ENCODE measurements at places on chromosomes 4 and X.

- DNase-seq: no peak
These were observed 51.9 kb downstream of the NAA11 start for GRCh38 chr4:79273915-79274314.

DNA sequence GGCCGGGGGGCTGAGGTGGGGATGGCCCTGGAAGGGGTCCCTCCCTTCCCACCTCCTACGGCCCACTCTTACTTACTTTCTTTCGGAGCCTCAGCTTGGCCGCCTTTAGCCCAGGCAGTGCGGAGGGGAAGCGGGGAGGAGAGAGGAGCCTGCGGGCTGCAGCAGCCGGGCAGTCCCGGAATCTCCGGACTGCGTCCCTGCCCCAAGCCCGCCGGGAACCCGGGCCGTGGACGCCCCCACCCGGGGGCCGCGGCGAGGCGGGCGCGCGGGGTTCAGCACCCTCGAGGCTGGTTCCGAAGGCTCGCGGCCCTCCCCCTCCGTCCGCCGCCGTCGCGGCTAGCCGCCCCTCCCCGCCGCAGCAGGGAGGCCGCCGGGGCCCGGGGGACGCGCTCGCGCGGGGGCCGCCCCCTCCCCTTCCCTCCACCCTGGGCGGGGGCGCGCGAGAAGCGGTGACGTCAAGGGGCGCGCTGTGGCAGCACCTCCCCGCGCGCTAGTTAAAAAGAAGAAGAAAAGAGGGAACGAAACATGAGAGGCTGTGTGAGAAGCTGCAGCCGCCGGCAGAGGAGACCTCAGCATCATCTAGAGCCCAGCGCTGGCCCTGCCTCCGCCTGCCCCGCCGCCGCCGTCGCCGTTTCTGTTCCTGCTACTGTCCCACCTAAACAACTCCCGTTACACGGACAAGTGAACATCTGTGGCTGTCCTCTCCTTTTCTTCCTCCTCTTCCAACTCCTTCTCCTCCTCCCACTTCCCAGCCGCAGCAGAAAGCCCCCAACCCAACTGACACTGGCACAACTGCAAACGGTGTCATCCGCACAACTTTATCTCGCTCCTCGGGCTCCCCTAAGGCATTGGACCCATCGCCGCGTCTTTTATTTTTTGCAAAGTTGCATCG is at the start of gene HHIP:
Gene HHIP, plus strand, starts transcription at position 526 of the 892 bp plus-strand sequence. CDS start 520 bp downstream, outside the sequence.
- DNase-seq: no peak

GRCh38 chr4:1203026-1203616 is 30.7 kb upstream of the SPON2 start:
- no peak for DNase-seq

DNA sequence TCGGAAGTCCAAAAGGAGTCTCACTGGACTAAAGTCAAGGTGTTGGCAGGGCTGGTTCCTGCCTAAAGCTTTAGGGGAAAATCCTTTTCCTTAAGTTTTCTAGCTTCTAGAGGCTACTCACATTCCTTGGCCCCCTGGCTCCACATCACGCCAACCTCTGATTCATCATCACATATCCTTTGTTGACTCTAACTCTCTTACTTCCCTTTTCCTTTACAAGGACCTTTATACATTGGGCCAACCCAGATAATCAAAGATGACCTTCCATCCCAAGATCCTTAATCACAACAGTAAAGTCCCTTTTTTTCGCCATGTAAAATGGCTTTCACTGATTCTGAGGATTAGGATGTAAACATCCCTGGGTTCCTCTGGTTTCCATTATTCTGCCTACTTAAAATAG is 146.4 kb upstream of the DCAF8L1 start:
- no peak for DNase-seq

DNA sequence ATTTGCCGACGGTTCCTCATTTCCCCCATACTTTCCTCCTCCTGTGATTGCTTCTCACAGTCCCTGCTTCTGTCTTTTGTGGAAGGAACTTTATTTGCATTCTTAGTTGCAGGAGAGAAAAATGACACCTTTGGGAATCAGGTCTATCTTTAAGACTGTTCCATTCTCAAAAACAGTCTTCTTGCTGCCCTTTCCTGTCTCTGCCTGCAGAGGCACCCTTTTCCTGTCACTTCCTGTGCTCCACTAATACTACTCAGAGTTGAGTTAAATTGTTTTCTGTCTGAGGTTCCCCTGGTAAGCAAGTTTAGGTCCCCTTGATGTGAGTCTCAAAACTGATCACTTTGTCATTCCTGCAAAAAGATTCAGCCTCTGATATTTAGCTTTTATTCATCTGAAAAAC is 208.8 kb upstream of the CLNK start:
- no peak for DNase-seq

DNA sequence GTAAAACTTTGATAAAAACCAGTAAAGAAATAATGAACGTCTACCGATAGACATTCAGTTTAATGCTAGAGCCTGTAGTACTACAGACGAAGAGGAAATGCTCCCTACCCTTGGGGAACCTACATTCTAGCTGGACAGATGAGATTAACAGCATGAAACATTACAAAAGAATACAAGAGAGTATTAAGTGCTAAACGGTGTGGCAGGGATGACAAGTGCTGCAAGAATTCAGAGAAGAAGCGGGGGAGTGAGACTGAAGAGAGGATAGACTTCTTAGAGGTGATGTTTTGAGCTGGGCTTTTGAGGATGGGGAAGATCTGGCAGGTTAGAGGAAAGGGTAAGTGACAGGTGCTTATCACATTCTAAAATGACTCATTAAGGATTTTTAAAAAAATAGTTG is 52.6 kb upstream of the ESX1 start:
- DNase-seq: no peak

- no peak for DNase-seq
These were observed 40.0 kb downstream of the TMEM144 start for GRCh38 chr4:158250321-158250720.

- no peak for DNase-seq
These were observed 784 bp downstream of the MAP7D3 start for GRCh38 chrX:136250191-136251040.

DNA sequence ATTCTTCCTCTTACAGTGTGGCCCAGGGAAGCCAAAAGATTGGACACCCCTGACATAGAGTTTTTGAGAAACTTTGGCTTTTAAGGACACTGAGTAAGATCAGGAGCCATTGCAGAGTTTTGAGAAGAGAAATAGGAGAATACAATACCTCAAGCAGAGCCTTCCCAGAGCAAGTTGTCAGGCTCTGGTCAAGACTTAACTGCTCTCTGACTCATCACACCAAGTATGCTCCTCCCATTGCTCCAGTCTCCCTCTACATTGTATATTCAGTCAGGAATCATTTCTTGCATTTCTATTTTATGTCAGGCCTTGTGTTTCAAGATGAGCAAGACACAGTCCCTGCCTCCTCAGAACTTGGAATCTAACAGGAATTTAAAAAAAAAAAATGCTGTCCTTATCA is 176.4 kb upstream of the FMR1 start:
- DNase-seq: no peak

GRCh38 chr4:43103048-43103447 is 210.5 kb downstream of the GRXCR1 start:
- DNase-seq: no peak

DNA sequence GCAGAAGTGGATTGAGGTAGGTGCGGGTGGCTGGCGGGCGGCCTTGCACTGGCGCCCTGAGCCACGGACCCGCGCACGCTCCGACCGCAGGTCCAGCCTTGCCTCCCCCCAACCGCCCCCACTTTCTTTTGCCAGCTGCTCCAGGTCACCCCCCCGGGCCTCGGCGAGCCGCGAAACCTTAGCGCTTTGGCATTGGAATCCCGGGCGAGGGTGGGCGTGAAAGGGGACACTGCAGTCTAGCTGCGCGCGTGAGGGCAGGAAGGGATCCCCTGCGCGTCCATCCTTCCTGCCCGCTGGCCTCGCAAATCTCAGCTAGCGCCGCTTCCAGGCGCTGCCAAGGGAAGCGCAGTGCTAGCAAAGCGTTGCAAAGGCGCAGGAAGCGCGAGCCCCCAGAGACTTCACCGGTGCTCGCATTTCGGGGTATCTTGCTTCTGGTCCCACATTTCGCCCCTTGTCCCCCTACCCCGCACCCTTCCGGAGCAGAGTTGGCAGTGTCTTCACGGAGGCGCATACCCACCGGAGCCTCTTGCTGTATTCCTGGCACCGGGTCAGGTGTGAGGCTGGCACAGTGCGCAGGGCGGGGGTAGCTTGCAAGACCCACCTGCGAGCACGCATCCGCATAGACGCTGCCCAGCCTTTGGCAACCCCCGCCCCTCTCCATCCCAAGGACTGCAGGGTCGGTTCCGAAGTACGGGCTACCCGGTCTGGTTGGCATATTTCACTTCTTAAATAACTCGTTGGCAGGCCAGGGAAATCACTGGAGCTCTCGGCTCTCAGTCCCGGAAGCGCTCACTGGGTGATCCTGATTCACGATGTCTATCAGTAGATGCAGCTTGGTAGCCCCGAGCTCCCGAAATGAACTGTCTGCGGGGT is 104.4 kb downstream of the UCHL1 start:
- no peak for DNase-seq

DNA sequence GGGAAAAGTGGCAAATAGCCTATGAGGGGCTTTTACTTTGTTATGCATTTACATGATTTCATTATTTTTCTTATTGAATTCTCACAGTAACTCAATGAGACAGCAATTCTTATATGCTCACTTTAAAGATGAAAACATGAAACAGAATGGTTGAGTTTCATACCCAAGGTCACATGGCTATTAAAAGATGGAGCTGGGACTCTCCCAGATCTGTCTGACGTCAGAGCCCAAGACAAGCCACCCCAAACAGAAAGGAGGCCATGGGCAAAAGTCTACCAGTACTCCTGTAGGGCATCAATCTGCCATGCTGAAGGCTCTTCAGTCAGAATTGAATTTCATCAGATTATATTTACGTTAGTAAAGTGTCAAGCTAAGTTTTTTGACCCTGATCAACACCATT is 13.2 kb downstream of the HSD17B11 start:
- DNase-seq: no peak

DNA sequence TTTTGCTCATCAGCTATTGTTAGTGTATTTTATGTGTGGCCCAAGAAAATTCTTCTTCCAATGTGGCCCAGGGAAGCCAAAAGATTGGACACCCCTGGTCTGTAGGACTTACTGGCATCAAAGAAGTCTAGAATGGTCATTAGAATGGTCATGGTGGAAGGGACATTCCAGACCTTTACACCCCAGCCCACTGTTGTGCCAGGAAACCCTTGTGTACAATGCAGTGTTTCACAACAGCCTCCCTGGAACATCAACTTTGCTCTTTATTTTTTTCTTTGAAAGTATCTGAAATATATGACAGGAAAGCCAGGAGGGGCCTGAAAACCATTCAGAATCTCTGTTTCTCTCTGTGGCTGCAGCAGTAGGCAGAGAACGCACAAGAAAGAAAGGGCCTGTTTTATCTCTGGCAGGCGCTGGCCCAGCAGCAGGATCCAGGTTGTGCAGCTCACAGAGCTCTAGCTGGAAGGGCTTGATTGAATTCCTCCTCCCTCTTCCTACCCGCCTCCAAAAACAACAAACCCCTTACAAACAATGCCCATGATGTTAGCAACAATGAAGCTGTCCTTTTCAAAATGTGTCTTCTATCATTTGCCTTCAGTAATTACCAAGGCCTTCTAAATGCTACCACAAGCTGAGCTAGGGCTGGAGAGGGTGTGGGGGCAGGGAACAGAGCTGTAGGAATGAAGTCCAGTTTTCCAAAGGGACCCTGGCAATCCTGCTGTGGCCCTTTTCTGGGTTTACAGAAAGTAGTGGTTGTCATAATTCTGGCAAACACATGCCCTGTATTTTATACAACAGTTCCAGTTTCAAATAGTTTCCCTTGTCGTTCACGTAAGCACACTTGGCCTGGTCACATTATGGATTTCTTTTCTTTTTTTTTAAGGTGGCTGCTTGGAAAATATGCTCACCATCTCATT is 32.3 kb upstream of the TFDP3 start:
- DNase-seq: no peak

DNA sequence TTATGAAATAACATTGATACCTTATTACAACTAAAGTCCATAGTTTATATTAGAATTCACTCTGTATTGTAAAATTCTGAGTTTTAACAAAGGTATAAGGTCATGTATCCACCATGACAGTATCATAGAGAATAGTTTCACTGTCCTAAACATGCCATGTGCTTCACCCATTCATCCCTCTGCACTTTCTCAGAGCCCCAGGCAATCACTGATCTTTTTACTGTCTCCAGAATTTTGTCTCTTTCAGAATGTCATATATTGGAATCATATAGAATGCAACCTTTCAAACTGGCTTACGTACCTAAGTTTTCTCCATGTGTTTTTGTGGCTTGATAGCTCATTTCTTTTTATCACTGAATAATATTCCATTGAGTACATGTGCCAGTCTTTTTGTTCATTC is 33.9 kb downstream of the SNCA start:
- no peak for DNase-seq

GRCh38 chrX:42855259-42855658 is 77.3 kb upstream of the PPP1R2C start:
- no peak for DNase-seq

- no peak for DNase-seq
These were observed 495.3 kb downstream of the IL1RAPL1 start for GRCh38 chrX:29082558-29082957.

GRCh38 chrX:22126327-22126726 is 94.2 kb downstream of the PHEX start:
- no peak for DNase-seq

DNA sequence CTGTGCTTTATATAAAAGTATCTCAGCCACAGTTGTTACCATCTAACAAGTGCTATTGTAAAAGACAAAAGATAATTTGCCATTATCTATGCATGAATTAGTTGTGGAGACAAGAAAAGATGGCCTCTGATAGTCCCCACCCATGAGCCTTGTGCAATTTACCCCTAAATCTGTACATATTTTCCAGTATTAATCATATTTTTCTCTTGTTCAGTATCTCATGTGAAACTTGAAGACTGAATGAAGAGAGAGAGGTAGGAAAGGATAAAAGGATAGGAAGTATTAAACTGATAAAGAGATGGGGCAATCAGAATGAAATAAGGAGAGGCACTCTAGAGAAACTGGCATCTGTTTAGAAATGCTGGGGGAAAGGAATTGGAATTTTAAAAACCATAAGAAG is 3.7 kb downstream of the MYOZ2 start:
- DNase-seq: no peak

DNA sequence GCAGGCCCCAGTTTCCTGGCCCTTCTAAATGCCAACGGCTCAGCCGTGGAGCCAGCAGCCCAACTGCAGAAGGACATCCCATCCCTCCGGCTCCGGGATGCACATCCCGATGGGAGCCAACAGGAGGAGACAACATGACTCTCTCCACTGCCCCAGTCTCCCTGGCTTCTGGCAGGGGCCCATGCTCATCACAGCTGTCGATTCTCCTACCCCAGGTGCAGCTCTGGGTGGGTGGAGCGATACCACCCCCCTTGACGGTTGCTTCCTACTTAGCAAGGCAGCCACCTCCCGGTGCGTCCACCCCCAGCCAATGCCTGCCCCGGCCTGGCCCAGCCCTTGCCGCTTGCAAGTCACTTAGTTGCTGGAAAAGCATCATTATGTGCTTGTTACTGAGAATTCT is 19.5 kb downstream of the ZNF275 start:
- no peak for DNase-seq

DNA sequence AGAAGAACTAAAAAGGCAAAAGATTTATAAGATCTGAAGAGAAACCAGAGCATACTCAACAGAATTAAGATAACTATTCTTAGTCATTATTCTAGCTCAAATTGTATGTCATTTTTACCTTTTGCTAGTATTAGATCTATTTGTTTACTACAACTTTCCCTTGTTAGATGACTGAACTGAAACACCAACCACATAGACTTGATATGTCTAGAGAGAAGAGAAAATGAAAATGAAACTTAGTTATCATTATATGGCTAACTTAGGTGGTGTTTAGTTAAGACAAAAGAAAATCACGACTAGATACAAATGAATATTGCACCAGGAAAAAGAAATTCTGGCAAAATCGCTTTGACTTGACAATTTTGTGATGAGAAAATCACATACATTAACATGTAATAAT is 690.8 kb downstream of the PCDH18 start:
- no peak for DNase-seq
